ENCODE measurements at places on chromosomes 12 and 14. TPM values are rescaled to one million over a fixed set of nuclear protein-coding genes. Genes with fewer than 3 reads are reported as not detected.

- no peaks in the 10 kb centered on the region for H3K4me1 ChIP-seq
- H3K36me3 ChIP-seq = peaks cover 8% of the 10 kb centered on the region
- H3K4me3 ChIP-seq = no peak overlapping the region
Observed at GRCh38 chr12:6996040-6996441, 22.2 kb downstream of the LPCAT3 start.

GRCh38 chr12:87201598-87201997 is 827.6 kb downstream of the C12orf50 start:
- DNase-seq = no peak
- H3K27ac ChIP-seq = no peak overlapping the region
- H3K36me3 ChIP-seq = no peaks in the 10 kb centered on the region
- no peak overlapping the region for H3K4me3 ChIP-seq

DNA sequence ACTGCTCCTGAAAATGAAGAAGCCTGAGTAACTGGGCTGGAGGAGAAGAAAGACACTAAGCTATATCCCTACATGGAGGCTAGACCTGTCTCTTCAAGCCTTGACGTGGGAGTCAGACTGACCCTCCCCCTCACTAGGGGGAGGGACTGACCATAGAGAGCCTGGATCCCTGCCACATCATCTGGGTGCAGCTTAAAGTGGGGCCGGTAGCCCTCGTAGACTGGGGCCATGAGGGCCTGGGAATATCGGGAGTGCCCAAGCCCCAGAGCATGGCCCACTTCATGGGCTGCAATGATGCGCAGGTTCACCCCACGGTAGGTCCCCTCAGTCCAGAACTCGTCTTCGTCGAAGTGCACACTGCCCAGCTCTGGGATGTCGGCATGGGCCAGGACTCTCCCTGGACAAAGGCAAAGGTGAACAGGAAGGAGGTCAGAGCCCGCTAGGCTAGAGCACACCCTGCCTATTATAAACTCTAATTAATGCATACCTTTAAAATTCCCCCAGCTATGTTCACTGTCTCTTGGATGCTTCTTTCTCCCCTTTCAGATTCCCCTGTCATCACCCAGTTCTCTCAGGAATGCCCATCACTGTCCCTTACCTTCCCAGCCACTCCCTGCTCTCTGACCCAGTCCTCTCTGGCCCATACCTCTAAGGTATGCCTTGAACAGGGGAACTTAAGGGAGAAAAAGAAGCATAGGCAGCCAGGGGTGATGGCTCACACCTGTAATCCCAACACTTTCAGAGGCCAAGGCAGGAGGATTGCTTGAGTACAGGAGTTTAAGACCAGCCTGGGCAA is 3.2 kb downstream of the MMP19 start:
- H3K4me3 ChIP-seq = no peak overlapping the region
- no peaks in the 10 kb centered on the region for H3K27me3 ChIP-seq
- no peak for DNase-seq
- H3K36me3 ChIP-seq = no peaks in the 10 kb centered on the region
- no peaks in the 10 kb centered on the region for H3K4me1 ChIP-seq
- no peak overlapping the region for H3K27ac ChIP-seq

GRCh38 chr14:76701436-76701835 is 59.8 kb upstream of the VASH1 start:
- peaks cover 34% of the 10 kb centered on the region for H3K4me1 ChIP-seq
- H3K36me3 ChIP-seq = peaks cover 7% of the 10 kb centered on the region
- H3K4me3 ChIP-seq = no peak overlapping the region
- no peaks in the 10 kb centered on the region for H3K27me3 ChIP-seq
- peak overlapping the region; percentile 52 for H3K27ac ChIP-seq

DNA sequence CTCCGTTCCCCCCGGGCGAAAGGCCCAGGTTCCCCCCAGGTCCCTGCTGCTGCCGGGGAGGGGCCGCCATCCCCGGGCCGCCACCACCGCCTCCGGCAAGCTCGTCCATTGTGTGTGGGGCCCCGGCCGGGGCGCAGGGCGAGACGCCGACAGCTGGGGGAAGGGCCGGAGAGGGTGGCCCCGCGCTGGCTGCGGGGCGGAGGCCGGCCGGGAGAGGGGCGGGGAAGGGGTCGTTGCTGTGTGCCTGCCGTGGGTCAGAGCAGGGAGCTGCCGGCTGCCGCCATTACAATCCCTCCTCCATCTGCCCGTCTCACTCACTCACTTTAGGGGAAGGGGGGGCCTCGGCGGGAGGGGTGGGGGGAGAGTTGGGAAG is at the start of gene STRN3:
Gene STRN3 (minus strand): TSS at position 303 of the 373 bp plus-strand sequence. CDS start 194 bp downstream, at position 109.
- no peaks in the 10 kb centered on the region for H3K36me3 ChIP-seq
- no peaks in the 10 kb centered on the region for H3K4me1 ChIP-seq
- DNase-seq = no peak
- no peaks in the 10 kb centered on the region for H3K27me3 ChIP-seq
- H3K4me3 ChIP-seq = peak within 1 kb of the TSS; percentile 100

Gene RTN1
- total RNA-seq = 2.7 TPM

Gene TAC3
- not detected for total RNA-seq

Gene TMEM132C
- 10.5 TPM for total RNA-seq

Gene SYNDIG1L
- 0.22 TPM for total RNA-seq

Gene TAS2R7
- total RNA-seq = not detected

Gene GPRC5A
- total RNA-seq = 10.1 TPM

Data from right atrium auricular region (tissue), 2 donors.